H9 (cell line): ENCODE measurements at places on chromosomes 2 and 18. TPM values are rescaled to one million over a fixed set of nuclear protein-coding genes. Genes with fewer than 3 reads are reported as not detected.

Gene CCDC68
- not detected in 2 replicates for total RNA-seq

DNA sequence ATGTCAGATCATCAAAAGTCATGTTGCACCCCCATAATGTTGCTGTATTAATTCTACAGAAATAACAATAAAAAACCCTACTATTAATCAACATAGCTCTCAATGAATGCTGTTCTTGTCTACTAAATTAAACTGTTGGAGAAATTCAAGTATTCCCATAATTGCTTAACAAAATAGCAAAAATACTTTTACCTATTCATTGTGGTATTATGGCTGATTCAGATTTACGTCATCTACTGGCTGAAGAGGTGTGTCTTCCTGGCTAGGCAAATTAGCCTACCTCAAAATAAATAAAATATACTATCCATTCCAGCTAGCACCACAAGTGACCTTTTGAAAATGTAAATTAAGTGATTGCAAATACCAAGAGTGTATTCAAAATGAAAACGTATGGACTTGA, 249.4 kb downstream of the MEIS1 start:
- no peak for DNase-seq

- DNase-seq, result no peak
These were observed 29.2 kb upstream of the ATP6V1B1 start for GRCh38 chr2:70906439-70907005.

DNA sequence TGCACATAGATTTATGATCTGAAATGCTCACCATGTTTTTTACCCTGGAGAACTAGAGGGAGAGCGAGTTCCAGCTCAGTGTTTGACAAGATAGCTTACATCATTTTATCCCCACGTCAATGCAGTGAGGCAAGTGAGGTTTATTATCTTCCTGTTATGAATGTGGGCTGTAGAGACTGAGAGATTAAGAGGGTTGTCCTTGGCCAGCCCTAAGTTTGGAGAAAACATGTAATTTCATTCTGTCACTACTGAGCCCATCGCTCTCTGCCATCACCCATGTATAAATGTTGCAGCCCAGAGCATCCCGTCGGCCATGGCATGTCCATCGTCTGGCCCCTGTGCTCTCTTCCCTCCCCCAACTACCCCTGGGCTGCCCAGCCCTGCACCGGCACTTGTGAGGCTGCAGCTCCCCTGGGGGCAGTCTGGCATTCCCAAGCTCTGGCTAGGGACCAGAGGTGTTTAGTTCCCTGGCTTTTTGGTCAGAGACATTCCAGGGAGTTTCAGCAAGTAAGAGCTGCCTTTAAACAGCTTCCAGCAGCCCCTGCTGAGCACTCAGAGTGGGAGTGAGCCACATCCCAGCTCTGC, 136.7 kb downstream of the ANTXR1 start:
- DNase-seq, result peak; percentile 62

GRCh38 chr2:50922506-50922905, 109.4 kb downstream of the NRXN1 start:
- no peak for DNase-seq

GRCh38 chr2:169714699-169715098, 18.9 kb upstream of the KLHL23 start:
- DNase-seq, result no peak

Gene TWIST2
- total RNA-seq, result 0.22 and 0.33 TPM in 2 replicates

DNA sequence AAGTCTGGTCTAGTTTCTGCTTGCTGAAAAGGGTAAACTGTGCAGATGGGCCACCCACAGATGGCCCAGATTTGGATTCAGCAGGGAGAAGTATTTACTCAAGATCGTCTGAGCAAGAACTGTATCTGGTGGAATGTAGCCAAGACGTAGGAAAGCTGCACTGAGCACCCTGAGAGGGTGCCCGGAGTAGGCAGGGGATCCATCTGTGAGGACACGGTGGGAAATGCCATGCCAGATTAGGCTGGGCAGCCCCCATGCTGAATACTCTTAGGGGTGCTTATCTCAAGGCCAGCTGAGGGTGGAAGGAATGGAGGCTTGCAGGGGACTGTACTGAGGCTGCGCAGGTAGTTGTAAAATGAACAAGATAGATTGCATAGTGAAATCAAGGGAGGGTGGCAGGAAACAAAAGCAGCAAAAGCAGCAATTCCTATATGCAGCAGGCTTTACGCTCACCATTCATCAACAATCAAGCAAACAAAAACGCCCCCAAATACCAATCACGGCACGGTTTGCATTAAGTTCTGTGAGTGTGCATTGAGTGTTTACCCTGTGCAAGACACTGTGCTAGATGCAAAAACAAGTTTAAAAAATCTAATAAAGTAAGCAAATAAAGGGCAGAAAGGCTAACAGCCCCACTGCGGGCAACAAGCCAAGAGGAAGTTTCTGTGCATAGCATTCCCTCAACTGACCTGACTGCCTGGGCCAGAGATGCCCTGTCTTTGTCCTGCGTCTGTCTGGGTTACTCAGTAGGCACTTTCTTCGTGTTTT, 32.2 kb upstream of the LPIN2 start:
- DNase-seq, result no peak

DNA sequence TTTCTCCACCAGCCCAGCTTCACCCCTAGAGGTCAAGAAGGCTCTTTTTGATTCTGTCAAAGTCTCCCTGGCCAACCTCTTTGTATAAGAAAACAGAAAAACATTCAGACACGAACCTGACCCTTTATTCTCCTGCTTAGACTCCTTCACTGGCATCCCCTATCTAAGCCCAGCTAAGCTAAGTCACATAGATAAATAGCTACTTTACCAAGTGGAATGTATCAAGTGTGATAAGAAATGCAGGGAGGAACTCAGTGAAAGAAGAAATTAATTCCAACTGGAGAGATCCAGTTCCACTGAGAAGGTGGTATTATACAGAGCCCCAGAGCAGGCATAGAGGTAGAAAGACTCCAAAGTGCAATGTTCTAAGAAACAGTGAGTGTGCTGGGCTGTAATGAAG, 489.5 kb downstream of the TNS1 start:
- DNase-seq, result no peak

DNA sequence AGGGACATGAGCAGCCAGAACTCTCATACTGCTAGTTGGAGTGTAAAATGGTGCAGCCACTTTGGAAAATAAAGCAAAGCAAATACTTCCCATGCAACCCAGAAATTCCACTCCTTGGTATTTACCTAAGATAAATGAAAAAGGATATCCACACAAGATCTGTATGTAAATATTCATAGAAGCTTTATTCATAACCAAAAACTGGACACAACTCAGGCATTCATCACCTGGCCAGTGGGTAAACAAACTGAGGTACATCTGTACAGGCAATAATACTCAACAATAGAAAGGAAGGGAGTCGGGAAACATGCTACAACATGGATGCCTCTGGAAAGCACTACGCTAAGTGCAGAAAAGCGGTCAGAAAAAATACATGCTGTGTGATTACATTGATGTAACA, 2.5 kb upstream of the LOXHD1 start:
- DNase-seq, result no peak

- no peak for DNase-seq
These were observed 54.3 kb upstream of the COL3A1 start for GRCh38 chr2:188919824-188920223.

DNA sequence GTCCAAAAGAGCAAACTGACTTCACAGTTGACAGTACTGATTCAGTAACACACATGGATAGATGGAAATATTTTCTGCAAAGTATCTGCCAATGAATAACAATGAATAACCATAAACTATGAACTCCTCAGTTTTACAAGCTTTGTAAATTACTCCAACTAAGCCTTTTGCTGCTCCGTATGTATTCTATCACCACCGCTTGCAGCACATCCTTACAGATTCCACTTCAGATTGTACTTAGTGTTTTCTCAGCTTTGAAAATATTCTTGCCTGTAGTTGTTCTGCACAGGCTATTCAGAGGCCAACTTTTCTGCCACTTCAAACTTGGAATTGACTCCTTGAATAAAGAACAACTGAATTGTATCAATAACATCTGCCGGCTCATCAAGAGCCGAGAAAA, 36.2 kb downstream of the TLK1 start:
- no peak for DNase-seq

DNA sequence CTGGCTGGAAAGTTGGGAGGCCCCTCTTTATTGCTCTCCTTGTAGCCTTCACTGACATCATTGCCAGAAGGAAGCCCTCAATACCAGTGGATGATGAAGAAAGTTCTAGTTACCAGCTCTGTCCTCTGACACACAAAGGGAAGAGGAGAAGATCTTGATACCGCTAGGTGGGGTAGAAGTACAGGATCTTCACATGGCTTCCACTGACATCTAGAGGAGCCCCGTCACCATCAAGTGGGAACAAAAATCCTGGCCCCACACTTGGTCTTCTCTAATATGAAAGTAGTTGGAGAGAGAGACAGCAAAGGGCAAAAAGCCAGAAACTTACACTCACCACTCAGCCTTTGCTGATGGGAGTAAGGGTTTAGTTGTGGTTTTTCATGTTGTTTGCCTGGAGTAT, 12.4 kb downstream of the XIRP2 start:
- DNase-seq, result peak; percentile 45

Gene SERPINB7
- total RNA-seq, result not detected in 2 replicates

- peak; percentile 93 for DNase-seq
These were observed 191.3 kb downstream of the RPRM start for GRCh38 chr2:153287109-153287801.

DNA sequence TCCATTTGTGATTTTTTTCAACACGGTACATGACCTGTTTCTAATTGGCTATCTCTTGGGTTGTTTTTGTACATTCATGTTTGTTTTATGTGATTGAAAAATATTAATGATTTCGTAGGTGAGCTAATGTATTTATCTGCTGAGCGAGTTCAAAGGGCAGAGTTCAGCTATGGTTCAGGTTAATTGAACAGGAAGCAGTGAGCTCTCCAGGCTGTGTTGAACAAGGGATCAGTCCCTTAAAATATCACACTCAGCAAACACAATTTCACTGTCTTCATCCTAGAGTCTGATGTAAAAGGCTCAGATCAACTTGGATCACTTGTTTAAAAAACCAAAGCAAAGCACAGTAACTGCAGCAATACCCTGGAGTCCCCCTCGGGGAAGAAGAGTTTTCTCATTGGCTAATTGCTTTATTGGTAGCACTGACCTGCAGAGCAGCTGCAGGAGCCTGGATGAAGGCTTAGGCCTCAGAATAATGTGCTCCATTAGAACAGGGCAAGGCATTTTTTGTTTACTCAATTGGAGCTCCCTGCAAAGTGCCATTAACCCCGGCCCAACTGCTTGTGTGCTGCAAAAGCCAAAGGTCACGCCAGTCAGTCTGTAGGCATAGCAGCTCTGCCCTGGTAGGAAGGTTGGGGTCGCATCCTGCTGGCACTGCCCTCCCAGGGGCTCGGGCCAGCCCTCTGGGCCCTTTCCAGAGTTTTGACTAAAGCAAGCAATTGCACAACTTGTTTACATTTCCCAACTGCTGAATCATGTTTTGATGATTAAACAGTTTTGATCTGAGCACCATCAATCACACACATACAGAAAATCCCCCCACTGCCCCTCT, 10.5 kb downstream of the ONECUT2 start:
- DNase-seq, result no peak

DNA sequence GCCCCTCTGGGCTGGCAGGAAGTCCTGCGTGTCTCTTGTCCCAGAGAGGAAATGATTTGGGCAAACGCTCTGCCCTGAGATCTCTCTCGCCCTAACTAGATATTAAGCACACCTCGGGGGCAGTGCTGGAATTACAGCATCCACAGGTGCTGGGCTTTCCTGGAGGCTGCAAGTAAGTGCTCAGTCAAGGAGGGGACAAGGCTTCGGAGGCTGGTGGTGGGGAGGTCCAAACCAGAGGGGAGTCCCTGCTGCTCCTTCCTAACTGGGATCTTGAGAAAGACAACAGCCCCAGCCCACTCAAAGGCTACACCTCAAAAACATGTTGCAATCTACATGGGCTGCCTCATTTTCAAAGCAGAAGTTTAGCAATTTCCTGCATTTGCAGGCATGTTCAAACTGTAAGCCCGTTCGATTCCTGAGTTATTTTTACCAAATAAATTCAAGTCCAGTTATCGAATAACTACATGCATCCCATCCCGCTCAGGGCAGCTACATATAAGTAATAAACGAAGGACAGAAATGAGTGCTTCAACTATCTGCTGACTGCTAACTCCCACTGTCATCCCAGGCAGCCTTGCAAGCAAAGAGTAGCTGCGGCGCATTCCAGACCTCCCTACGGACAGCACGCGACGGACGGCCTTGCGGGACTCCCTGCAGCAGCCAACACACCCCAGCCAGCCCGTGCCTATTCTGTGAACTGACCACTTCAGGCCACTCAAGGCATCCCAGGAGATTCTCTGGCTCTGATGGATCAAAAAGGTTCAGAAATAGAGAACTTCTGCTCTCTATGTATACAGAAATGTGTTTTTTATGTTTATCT, 27.5 kb downstream of the ZNF516 start:
- no peak for DNase-seq

Gene ACP1
- total RNA-seq, result 135 and 143 TPM in 2 replicates

GRCh38 chr2:64352292-64352691, 101.7 kb upstream of the LGALSL start:
- no peak for DNase-seq

Gene MPV17
- 55.4 and 59.4 TPM in 2 replicates for total RNA-seq

Gene DSG4
- total RNA-seq, result not detected in 2 replicates

Gene SPAG16
- total RNA-seq, result 15.6 and 17.3 TPM in 2 replicates

GRCh38 chr2:108615480-108616090, 81.3 kb downstream of the LIMS1 start:
- no peak for DNase-seq

Gene CHRNG
- total RNA-seq, result not detected in 2 replicates
